ENCODE measurements at places on chromosomes 11 and 22.
A peak's percentile ranks its signal among the peaks of the same experiment; 100 is the strongest.

GRCh38 chr22:44802071-44802700 lies 49.8 kb downstream of the ARHGAP8 start:
- DNase-seq = peak; percentile 24

- no peak for DNase-seq
Measured at GRCh38 chr11:11805228-11805627, 36.5 kb upstream of the USP47 start.

DNA sequence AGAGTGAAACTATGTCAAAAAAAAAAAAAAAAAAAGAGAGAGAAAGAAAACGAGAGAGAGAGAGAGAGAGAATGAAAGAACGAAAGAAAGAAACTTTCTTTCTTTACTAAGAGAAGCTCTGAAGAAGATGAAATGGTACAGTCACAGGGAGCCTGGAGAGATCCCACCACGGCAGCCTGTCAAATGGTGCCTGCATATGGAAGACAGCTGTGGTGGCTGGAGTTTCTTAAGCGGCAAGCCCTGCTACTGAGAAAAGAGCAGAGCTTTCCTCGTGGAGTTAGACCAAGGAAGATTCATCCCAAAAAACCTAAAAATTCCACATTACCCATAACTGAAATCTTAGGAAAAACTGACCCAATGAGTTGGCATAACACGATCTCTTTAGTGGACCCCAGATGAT lies 66.7 kb downstream of the MICAL3 start:
- DNase-seq = no peak

GRCh38 chr11:73204711-73205121 lies 13.4 kb upstream of the P2RY2 start:
- DNase-seq = peak; percentile 76

DNA sequence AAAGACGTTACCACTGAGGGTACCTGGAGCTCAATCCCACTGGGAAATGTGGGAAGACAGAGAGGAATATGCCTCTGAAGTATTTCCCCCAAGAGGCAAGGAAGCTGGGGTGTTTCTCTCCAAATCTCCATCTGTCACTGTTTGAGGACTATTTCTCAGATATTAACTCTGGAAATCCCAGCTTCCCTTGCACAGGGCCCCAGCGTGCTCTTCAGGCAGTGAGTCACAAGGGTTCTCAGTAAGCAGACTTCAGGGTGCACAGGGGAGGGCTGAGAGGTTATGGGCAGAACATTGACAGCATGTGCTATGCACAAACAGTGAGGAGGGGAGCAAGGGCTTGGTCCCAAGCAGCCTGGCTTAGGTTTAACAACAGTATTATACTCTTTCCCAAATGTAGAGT lies 60.9 kb upstream of the EED start:
- DNase-seq = no peak

GRCh38 chr11:75632450-75632849 lies 36.4 kb downstream of the MAP6 start:
- DNase-seq = no peak
